Activated CD4-positive, alpha-beta T cell treated with anti-CD3 and anti-CD28 coated beads, Interleukin-2, Interleukin-6, amounts not matched to agents 100 ng/mL and 50 ng/mL, durations not matched to agents 16 hours and 8 hours (primary cell): ENCODE measurements at places on chromosomes 1 and 21.

GRCh38 chr1:170560681-170561285 lies 28.8 kb downstream of the GORAB start:
- no peak for DNase-seq

DNA sequence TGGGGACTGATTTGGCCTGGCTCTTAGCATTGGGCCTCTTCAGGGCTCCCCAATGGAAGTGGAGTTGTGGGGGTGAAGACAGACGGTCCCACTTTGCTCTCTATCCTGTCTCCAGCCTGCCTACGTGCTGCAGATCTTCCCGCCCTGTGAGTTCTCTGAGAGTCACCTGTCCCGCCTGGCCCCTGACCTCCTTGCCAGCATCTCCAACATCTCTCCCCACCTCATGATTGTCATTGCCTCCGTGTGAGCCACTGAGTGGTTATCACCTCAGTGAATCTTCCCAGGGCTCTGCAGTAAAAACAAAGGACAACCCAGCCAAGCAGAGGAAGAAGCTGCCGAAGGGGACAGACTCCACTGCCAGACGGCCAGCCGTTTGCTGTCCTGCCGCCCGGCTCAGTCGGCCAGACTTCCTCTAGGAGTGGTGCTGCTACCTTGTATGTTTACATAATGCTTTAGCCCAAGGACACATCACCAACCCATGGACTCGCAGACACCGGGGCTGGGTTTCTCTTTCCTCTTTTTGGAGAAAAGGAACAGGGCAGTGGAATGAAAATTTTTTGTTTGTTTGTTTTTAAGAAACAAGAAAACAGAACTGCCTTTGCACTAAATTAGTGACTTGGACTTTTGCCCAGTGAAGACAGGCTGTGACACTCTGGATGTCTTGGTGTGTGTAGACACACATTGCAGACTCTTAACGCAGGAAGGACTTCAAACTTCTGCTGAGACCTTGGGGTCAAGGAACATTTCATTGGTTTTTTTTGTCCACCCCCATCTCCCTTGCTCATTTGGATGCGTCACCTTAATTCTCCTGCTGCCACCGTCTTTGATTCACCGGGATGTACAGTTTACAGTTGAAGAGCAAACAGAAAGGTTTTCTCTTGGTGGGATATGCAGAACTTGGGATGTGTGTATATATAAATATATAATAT lies 36.5 kb downstream of the ZBTB17 start:
- no peak for DNase-seq

GRCh38 chr1:107057197-107058133 lies 991 bp downstream of the PRMT6 start:
- peak; percentile 65 for DNase-seq

GRCh38 chr1:8731162-8731561 lies 86.3 kb downstream of the RERE start:
- DNase-seq = no peak

DNA sequence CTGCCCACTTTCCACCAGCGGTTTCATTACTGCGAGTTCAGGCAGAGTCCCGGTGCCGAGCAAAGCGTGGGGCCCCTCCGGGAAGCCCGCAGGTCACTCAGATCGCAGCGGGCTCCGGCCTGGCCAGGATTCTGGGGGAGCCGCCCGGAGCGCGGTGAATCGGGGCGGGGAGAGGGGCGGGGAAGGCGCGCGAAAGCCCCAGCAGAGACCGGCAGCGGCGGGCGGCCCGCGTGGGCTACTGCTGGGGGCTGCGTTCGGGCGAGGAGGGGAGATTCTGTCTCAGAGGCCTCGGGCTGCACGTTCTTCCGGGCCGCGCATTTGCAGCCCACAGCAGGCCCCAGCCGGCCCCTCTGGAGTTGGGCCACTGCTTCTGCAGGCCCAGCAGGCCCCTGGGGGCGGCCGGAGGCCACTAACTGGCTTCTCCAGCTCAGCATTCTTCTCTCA lies 64.7 kb downstream of the SCCPDH start:
- no peak for DNase-seq

- no peak for DNase-seq
Measured at GRCh38 chr1:155715777-155716176, 26.9 kb downstream of the DAP3 start.

GRCh38 chr21:32889596-32889995 lies 118.0 kb upstream of the PAXBP1 start:
- no peak for DNase-seq

DNA sequence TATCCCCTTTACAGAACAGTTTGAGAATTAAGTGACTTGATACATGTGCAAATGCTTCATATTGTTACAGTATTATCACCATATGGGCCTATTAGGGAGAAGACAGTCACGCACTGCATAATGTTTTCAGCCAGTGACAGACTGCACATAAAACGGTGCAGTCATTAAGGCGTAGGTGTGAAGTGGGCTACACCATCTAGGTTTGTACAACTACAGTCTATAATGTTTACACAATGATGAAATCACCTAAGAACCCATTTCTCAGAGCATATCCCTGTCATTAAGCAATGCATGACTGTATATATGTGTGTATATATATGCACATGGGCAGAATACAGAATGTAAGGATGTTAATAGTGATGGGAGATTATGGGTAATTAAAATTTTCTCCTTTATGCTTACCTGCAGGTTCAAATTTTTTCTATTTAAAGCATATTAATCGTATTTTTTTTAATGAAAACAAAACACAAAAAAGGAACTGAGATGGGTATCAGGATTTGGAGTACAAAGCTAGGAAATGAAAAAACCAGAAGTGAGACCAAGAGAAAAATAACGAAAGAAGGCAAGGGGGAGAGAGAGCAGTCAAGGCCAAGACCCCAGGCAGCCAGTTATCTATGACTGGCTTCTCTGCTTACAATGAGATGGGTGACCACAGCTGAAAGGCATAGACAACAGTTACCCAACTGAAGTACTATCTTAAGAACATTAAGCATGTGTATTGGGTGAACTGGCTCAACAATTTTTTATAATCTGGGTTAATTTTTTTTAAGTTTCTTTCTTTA lies 122.9 kb upstream of the DAB1 start:
- no peak for DNase-seq

- no peak for DNase-seq
Measured at GRCh38 chr1:180524915-180525714, 22.7 kb upstream of the ACBD6 start.
